ENCODE measurements at places on chromosomes 1 and 21.

- DNase-seq = no peak
Observed at GRCh38 chr1:42952303-42953001, 6.2 kb downstream of the SLC2A1 start.

DNA sequence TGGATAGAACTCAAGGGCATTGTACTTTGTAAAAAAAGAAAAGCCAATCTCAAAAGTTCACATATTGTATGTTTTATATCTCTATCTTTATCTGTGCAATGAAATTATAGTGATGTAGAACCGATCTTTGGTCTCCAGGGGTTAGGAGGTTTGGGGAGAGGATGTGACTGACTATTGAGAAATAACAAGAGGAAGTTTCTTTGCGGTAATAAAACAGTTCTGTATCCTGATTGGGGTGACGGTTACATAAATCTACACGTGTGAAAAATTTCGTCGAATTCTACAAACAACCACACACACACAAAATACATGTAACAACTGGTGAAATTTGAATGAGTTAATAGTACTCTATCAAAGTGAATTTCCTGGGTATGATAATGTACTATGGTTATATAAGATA, 10.6 kb upstream of the OR2T33 start:
- DNase-seq = no peak

DNA sequence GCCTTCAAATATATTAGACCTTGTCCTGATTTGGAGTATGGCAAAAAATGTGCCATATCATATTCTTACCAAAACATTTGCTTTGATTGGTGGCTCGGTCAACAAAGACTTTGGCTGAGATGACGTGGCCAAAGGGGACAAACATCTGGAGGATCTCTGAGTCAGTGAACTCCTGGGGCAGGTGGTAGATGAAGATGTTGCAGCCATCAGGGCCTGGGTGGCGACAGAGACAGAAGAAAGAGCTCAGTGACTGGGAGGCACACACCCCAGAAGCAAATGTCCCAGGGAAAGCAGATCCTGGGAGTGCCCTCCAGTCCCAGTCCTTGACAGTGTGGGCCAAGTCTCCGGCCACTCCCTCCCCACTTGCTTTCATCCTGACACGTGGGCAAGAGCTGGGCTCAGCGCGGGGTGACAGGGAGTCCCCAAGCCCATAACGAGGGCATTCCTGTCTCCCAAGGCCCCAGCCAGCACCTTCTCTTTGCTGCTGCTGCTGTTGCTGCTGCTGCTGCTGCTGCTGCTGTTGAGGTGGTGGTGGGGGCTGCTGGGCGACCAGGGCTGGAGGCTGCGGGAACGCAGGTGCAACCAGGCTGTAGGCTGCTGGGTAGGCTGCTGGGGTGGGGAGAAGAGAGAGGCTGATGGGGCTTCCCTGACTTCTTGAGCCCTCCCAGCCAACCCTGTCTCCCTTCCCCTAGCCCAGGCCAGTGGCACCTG, 10.7 kb downstream of the CELF3 start:
- DNase-seq = no peak

DNA sequence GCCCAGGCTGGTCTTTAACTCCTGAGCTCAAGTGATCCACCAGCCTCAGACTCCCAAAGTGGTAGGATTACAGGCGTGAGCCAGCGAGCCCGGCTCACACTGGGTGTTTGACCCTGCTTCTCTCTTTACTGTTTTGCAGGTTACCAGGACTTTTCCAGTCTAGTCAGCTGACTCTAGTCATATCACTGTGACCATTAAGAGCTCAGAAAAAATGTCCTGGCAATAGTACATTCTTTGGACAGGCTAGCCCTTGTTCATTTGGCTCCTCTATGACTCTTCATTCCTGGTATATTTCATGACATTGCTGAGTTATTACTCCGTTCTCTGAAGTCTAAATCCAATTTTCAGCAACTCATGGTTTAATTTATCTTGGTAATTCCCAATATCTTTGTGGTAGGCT, 8.0 kb upstream of the CA6 start:
- no peak for DNase-seq

DNA sequence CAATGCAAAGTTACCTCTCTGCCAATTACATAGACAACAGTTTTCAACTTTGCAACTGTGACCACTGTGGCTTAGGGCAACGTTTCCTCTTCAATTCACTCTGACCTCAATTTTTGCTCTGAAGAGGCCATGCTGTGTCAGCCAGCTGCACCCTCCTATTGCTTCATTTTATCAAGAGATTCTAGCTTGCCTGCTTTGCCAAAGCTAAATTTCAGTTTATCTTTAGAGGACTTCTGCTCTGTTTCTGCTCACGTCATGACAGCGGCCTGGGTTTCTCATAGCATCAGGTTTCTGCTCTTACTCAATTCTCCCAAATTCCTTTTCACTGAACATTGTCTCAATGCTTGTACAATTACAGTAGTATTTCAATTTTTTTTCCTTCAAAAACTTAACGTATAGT, 154.6 kb downstream of the PLA2G4A start:
- DNase-seq = no peak

GRCh38 chr21:31252611-31253010, 91.5 kb downstream of the TIAM1 start:
- DNase-seq = no peak

GRCh38 chr1:239237912-239238311, 148.5 kb upstream of the CHRM3 start:
- no peak for DNase-seq

GRCh38 chr21:26982767-26983166, 15.9 kb upstream of the ADAMTS5 start:
- DNase-seq = no peak

DNA sequence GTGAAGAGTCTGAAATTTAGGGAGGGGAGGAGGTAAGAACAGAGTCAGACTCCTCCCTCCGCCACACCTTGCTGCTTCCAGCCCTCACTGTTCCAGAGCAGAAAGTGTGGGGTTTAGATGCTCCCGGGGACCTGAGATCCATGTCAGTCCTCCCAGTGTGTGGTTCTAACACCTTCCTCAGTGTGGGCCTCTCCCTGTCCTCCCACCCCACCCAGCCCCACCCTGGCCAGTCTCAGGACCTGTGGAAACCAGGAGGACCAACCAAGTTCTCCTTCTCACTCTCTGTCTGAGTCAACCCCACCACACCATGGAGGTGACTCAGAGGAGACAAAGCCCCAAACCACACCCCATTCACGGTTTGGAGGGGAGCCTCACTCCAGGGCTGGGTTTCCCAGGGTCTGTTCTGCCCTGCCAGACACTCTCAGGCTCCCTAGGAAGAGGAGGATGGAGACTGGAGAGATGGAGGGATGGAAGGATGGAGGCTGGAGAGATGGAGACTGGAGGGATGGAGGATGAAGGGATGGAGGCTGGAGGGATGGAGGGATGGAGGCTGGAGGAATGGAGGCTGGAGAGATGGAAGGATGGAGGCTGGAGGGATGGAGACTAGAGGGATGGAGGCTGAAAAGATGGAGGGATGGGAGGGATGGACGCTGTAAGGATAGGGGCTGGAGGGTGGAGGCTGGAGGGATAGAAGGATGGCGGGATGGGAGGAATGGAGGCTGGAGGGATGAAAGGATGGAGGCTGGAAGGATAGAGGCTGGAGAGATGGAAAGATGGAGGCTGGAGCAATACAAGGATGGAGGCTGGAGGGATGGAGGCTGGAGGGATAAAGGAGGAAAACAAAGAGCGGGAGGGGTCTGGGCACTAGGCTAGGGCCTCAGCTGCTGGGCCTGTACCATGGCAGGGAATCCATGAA, 100.9 kb upstream of the RUNX3 start:
- peak; percentile 52 for DNase-seq

- no peak for DNase-seq
Observed at GRCh38 chr1:219276049-219276738, 102.5 kb downstream of the LYPLAL1 start.

DNA sequence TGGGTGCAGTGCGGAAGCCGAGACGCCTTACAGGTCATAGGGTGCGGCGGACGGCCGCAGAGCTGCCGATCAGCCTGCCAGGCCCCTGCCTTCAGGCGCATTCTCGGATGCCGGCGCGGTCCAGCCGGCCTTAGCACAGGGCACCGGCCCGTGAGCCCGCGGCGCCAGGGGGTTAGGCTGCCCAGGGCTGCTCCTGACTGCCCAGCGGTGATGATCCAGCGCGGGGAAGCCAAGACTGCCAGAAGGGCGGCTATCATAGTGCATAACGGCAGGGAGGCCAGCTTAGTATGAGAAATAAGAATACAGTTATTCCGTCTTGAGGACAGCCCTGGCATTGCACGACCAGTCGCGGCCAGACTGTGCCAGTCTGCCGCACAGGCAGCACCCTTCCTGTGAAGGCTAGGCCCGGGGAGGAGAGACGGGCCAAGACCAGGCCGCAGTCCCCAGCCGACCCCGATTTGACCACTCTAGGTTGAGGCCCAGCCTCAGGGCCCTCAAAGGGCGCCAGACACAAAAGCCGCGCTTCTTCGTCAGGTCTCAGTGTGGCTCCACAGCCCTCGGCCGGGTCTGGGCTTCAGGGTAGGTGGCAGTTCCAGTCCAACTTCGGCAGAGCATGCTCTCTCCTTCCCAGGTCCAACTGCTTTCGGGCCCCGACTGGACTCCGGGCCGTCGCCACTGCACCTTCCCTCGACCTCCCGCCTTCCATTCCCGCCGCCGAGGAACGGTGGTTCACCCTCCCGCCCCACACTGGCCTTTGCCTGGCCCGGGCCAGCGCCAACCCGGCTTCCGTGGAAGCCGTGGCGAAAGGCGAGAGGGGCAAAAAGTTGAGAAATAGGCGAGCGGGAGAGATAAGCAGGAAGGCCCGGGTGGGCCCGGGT, 829 bp downstream of the ALX3 start:
- DNase-seq = no peak

GRCh38 chr1:198064181-198064580, 92.6 kb upstream of the NEK7 start:
- DNase-seq = no peak

- no peak for DNase-seq
Observed at GRCh38 chr1:225697428-225697827, 44.5 kb upstream of the ENAH start.

GRCh38 chr1:20037877-20038276, 32.1 kb upstream of the PLA2G5 start:
- no peak for DNase-seq

GRCh38 chr1:64495878-64496277, 25.9 kb downstream of the CACHD1 start:
- DNase-seq = no peak

GRCh38 chr1:64039390-64039926, 164.0 kb upstream of the UBE2U start:
- no peak for DNase-seq
